T-helper 9 cell (primary cell): ENCODE measurements at places on chromosomes 12 and 14.

DNA sequence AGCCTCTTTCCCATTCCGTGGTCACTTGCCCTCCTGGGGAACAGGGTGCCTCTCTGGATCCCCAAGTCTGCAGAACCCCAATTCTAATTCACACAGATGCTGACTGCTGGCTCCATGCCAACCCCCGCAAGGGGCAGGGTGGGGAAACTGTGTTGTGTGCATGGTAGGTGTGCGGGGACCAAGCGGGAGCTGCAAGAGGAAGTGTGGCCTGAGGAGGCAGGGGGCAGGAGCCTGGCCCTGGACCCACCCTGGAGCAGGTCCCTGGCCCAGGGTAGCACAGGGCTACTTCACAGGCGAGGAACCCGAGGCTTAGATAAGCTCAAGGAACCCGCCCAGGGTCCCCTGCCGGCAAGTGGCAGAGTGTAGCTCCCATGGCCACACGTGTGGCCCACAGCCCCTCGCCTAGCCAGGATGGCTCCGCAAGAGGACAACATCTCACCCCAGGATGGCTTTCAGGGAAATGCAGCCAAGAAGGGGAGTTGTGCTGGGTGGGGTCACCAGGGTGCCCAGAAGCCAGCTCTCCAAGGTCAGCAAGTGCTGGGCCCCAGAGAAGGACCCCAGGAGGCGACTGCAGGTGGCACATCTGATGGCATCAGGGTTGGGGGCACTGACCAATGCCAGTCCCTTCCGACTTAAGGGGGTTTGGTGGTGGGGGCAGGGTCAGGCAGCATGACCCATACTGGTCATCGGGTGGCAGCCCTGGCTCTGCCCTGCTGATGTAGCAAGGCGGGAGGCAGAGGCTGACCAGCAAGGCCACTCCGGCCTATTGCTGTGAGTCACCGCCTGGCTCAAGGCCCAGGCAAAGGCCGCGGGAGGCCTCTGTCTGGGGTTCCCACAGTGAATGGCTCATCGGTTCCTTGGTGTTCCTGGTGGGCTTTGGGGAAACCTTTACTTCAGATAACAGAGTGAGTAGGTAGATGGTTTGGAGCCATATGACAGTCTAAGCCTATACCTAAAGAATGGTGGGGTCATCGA is 37.3 kb upstream of the EML1 start:
- no peak for DNase-seq

DNA sequence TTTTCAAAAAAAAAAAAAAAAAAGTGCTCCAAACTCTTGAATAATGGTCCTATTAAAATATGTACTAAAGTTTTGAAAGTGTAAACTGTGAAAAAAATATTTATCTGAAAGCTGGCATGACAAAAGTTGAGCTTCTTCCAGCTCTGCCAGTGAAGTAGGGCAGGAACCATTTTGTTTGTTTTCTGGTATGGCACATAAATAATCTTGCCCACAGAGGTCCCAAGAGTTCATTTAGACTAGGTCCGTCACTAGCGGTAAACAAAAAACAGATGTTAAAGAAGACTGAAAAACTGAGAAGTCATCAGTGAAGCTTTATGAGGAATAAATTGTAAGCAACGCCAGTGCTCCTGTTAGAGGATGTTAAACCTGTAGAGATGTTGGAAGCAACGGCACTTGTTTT is 7.0 kb downstream of the ERP27 start:
- no peak for DNase-seq

DNA sequence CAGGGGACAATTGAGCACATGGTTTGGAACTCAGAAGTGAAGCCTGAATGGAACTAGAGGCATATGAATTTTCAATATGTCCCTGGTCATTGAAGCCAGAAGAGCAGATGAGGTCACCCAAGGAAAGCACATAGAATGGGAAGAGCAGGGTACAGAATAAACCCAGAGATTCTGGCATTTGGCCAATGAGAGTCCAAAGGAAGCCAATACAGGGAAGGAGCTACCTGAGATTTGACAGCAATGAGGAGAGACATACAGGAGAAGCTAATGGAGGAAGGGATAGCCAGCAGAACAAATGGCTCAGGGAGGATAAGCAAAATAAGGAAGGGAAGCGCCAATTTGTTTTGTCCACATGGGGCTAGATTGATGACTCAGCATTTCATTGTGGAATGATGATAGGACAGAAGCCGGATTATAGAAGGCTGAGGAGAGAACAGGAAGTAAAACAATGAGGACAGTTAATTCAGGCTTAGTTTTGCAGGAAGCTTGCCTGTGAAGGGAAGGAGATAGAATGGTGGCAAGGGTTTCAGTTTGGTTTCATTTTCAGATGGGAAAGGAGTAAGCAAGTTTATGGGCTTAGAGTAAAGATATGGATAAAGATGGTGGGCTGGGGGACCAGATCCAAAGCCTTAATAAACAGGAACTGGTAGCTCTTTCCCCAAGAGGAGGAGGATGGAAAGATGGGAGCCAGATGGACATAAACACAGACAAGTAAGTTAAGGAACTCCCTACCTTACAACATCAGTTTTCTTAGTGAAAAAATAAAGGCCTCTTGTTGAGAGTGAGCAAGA is 3.2 kb upstream of the SPTSSA start:
- no peak for DNase-seq

DNA sequence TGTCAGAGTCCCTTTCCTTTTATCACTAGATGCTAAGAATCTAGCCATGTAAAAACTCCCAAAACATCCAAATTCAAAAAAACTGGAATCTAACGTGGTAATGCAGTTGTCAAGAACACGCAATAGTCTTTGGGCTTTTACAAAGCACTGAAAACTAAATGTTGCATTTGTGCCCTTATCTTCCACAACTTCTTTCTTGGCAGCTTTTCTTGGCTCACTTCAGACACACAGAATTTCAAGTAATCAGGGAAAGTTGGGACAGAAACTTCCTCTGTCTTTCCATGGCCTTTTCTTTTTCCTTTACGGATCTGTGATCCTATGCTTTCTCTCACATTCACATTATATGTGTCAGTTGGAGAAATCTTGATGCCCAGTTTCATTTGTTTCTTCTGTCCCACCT is 136.0 kb downstream of the CRADD start:
- DNase-seq, result no peak

- DNase-seq, result no peak
Measured at GRCh38 chr12:65778258-65779090, 45.8 kb upstream of the HMGA2 start.

DNA sequence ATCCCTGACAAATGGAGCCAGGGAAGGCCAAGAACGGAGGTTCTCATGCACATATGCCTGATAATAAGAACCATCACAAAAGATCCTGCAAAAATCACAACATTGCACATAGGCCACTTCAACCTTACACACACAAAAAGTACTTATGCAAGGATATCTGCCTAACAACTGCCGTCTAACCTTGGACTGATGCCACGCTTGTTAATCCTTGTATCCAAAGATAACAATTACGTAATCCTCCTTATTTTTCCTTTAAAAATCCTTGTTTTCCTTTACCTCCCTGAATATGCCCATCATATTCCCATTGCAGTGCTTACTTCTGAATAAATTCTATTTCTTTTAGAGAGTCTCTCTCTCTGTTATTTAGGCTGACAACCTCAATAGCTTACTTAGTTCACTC is 59.5 kb downstream of the TMEM116 start:
- no peak for DNase-seq

DNA sequence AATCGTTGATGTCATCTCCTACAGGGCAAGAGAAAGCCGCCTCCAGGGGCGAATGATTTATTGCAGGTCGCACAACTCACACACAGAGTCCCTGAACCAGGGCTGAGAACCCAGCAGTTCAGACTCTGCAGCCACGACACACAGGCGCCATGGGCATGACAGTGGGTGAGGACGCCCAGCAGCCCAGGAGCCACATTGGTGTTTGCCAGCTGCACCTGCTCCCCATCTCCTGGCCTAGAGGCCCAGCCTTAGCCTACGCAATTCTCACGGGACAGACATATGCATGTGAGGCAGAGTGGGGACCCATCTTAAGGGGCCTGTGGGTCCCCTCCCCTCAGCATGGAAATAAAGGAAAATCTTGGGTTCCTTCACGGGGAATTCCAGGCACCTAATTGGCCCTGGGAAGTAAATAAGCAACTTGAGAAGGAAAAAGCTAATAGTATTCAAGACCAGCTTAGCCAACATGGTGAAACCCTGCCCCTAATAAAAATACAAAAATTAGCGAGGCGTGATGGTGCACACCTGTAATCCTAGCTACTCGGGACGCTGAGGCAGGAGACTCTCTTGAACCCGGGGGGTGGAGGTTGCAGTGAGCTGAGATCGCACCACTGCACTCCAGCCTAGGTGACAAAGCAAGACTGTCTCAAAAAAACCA is 69.3 kb downstream of the RIMBP2 start:
- DNase-seq, result no peak

DNA sequence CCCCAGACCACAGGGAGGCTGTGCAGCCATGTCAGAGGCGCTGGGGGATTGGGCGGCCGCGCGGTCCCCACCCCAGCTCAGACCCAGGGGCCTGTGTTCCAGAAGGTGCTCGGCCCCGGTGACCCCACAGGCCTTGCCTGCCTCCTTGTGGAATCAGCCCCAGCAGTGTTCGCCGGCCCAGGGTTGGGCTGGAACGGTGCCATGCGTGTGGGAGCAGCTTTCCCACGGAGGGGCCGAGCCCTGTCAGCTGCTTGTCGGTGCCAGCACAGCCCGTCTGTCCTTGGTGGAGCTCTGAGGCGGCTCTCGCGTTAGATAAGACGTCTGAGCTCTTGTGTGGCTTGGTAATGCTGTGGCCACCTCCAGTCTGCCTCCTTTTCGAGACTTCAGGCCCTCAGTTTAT is 8.5 kb downstream of the ZFYVE21 start:
- DNase-seq, result no peak

- DNase-seq, result no peak
Measured at GRCh38 chr12:58895053-58895452, 25.3 kb downstream of the LRIG3 start.

DNA sequence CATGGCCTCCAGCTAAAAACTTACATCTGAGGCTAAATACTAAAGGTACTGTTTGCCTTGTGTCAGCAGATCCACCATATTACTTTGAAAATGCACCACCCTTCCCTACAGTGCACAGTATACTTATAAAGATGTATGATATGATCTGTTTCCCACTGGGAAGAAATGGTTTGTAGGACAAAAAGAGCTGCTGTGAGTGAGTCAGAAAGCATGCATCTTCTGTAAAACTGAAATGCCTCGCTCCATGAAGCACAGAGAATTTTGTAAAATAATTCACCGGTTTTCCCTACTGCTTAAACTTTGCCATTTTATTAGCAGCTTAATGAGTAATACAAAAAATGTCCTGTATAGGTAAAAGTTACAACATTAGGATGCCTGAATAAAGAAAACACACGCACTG is 68.8 kb downstream of the MDGA2 start:
- DNase-seq, result no peak

DNA sequence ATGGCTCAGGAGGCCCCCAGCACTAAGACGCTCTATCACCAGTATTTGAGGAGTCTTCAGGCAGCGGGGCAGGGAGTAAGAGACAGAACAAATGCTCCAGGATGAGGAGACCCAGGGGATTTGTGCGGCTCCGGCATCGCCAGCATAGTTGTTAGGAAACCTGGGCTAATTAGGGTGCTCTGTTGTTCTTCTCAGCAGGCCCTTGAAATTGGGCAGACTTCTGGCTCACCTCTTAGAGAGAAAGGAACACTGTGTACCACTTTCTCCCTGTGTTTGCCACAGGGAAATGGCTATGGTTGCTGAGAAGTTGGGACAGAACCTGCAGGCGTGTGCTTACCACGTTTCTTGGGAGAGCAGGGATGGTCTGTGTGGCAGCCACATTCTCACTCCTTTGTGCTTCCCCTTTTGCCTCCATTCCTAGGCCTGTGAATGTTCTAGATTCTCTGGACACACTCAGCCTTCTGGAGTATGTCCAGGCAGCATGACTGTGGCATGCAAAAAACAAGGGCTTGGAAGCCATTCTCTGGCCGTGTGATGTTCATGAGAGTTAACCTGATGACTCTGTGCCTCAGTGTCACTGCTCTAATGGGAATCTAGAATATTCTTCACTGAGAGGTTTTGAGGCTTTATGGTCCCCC is 109.0 kb downstream of the CHST11 start:
- no peak for DNase-seq

DNA sequence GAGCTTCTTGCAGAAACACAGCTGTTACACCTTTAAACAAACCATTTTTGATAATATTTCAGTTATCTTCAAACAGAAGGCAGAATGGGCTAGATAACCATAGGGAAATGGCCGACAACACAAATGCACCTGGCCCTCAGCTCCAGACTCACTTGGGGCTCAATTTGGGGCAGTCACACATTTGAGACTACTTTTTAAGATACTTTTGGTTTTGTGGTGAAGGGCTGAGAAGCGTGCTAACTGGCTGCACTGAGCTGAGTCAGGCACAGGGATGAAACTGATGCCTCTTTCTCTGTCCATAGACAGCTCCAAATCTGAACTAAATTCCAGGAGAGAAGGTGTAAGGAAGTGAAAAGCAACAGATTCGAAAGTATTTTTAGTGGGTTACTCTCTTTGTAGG is 18.5 kb upstream of the GRIP1 start:
- DNase-seq, result no peak
